ENCODE measurements at places on chromosomes 1 and 21.

DNA sequence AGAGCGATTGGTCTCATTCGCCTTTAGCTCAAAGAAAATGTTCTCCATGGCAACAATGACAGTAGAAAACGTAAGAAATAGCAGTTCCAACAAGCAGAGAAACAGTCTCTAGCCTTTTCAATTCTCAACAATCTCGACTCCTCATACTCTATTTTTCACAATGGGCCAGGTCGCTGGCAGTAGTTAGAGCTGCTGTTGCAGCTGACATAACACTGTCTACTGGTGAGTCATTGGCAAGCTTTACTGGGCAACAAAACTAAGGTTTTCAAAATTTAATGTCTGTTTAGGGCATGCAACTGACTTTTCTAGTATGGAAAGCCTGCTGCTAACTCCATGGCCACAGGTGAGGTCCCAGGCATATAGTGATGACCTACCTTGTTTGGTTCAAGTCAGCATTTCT lies 221.1 kb upstream of the KAZN start:
- no peak for DNase-seq

- DNase-seq, result no peak
These were observed 42.8 kb downstream of the GFI1 start for GRCh38 chr1:92443893-92444292.

- no peak for DNase-seq
These were observed 5.5 kb downstream of the ETNK2 start for GRCh38 chr1:204146309-204146708.

- DNase-seq, result no peak
These were observed 11.6 kb upstream of the OR2G2 start for GRCh38 chr1:247576514-247576913.

DNA sequence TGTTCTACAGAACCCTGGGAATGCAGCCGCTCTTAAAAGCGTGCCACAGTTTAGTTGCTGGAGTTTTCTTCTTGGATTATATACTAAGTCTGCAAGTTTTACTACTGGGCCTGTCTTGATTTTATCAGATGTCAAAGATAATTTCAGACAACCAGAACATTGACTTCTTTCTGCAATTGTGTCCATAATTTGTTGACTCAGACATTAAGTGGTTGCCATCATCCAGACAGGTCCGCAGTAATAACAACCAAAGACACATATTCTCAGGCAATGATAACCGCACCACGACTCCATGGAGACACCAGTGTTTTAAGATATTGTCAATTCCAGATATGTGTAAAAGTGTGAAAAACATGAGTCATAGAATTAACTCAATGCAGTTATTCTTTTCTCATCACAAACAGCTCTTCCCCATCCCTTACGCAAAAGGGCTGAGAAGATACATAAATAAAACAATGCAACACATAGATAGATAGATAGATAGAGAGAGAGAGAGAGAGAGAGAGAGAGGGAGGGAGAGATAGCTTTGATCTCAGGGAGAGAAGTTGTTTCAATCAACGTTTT lies 90.4 kb upstream of the FMN2 start:
- DNase-seq, result no peak

- no peak for DNase-seq
These were observed 14.0 kb downstream of the DEGS1 start for GRCh38 chr1:224196813-224197600.

- DNase-seq, result no peak
These were observed 15.2 kb downstream of the MYOM3 start for GRCh38 chr1:24096739-24097103.

DNA sequence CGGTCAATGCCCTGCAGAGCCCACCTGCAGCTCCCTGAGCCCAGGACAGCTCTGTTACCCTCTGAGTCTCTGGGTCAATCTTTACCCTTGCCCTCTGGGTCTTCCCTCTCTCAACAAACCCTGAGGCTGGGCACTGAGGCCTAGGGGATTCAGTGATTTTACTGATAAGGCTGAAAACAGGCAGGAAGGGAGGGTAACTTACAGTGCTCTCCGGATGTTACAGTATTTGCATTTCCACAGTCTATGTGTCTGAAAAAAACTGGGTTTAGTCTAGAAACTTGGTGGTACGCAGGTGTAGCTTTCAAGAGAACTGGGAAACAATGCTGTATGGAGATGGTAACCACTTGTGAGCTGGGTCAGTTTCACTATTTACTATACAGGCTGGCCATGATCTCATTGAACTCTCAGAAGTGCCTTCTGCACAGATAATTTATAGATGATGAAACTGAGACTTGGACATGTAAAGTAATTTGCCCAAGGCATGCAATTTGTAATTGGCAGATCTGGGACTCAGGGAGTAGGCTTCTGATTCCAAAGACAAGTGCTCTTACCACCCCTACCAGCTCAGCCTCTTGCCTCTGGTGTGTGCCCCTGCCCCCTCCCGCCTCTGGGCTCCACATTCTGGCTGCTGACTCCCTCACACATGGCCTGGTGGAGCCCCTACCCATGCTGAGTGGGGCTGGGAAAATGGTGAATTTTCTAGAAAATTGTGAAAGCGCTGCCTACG lies 48.8 kb downstream of the TENT5C start:
- no peak for DNase-seq

DNA sequence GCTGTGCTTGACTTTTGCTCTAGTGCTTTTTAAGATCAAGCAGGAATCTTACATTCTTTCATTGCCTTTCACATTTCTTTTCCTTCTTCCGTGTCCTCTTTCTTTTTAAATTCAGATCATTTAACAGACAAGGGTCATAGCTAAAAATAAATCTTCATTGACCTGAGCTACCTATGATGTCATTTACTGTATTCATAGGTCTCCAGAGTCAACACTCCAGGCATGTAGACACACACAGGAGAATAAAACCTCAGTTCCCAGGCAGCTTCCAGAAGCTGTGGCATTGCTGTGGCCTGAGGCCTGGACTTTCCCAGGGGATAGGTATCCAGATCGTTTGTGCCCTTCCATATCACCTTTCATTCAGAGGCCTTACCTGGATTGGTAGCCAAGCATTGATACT lies 38.5 kb upstream of the ENAH start:
- DNase-seq, result no peak

DNA sequence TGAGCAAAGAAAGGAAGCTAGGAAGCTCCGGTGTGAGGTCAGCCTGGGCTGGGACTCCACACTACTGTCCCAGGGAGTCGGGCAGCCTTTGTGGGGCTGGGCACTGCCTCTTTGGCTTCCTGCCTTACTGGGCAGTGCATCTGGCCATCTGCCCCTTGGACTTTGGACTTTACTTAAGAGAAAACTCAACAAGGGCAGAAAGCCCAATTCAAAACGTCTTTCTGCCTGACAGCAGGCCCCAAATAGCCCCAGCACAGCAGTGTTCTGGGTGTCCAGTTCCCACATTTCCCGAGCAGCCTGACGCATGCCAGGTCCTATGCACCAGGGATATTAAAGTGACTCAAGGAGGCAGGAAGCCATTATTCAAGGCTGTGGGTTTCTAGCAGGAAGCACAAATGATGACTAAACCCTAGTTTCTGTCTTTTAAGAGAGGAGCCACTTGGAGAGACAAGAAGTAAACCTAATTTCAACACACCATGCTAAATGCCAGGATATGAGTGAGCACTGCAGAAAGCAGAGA lies 37.9 kb upstream of the EDEM3 start:
- no peak for DNase-seq

DNA sequence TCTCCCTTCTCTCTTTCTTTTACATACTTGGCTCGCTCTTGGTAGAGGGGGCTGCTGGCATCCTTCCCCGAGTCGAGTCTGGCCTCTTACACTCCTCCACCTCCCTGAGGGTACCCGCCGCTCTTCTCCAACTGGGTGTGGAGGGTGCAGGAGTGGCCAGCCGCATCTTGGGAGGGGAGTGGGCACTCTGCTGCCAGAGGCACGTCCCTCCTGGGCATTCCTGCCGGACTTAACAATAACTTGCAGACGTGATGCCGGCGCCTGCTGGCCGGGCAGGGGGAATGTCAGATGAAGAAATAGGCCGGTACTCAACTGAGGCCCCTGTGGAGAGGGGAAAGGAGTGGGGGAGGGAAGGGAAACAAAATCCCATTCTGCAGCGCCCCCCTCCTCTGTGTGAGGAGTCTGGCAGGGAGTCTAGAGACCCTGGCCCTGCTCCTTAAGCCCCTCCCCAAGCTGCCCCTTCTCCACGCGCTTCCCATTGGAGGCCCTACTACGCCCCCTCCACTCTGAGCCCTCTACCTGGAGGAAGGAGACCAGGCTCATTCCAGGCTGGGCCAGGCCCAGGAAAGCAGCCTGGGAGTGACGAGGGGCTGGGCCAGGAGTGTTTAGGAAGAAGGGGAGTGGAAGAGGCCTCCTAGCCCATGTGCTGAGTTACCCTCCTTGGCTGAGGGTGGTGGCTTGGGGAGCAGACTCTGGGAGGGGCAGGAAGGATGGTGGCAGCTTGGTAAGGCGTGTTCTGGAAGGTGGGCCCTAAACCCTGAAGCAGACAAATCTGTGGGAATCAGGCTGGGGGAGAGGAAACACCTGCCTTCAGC lies 1.8 kb downstream of the ATP2B4 start:
- DNase-seq, result no peak

DNA sequence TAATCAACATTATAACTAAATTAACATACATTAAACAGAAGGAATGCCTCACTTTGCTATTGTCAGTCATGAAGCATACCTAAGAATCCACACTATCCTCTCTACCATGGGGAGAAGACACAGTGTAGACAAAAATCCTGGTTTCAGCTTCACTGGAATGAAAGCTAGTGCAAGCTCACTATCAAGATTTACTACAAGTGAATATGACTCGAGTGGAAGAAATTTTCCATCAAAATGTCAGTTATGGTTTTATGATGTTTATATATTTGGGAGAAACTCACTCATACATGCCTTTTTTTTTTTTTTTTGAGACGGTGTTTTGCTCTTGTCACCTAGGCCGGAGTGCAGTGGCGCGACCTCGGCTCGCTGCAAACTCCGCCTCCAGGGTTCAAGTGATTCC lies 424.3 kb downstream of the KCNT2 start:
- no peak for DNase-seq

DNA sequence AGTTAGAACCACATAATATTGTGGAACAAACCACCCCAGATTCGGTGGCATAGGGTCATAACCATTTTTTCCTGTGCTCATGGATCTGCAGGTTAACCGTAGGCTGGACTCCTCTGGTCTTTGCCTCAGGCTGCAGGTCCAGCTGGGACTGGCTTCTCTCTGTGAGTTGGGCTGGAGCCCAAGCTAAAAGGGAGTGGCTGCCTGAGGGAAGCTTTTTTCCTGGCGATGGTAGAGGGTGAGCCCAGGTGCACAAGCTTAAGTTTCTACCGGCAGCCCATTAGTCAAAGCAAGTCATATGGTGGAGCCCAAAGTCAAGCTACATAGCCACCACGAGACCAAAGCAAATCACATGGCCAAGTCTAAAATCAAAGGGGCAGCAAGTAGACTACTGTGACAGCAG lies 13.8 kb downstream of the EPHX4 start:
- DNase-seq, result no peak

DNA sequence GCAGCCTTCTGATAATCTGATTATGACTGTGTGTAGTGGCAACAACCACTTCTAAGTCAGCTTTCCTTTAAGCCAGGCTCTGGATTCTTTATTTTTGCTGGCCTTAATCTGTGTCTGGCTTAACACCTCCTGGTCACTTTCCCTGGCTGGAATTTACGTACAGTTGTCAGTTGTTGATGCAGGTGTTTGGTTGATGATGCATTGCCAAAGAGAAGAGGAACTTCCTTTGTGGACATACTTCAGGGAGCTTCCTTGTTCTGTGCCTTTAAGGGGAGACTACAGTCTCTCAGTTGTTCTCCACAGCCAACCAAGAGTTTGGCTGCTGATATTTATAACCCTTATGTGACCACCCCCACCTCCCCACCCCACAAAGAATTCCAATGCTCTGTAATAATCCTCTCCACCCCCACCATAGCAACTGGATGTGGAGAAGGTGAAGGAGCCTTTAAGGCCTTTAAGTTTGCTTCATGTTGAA lies 96.0 kb upstream of the BMP8A start:
- DNase-seq, result no peak

GRCh38 chr1:66278260-66279021 lies 255.5 kb upstream of the SGIP1 start:
- no peak for DNase-seq

GRCh38 chr1:45924736-45925135 lies 121.3 kb downstream of the MAST2 start:
- DNase-seq, result no peak

DNA sequence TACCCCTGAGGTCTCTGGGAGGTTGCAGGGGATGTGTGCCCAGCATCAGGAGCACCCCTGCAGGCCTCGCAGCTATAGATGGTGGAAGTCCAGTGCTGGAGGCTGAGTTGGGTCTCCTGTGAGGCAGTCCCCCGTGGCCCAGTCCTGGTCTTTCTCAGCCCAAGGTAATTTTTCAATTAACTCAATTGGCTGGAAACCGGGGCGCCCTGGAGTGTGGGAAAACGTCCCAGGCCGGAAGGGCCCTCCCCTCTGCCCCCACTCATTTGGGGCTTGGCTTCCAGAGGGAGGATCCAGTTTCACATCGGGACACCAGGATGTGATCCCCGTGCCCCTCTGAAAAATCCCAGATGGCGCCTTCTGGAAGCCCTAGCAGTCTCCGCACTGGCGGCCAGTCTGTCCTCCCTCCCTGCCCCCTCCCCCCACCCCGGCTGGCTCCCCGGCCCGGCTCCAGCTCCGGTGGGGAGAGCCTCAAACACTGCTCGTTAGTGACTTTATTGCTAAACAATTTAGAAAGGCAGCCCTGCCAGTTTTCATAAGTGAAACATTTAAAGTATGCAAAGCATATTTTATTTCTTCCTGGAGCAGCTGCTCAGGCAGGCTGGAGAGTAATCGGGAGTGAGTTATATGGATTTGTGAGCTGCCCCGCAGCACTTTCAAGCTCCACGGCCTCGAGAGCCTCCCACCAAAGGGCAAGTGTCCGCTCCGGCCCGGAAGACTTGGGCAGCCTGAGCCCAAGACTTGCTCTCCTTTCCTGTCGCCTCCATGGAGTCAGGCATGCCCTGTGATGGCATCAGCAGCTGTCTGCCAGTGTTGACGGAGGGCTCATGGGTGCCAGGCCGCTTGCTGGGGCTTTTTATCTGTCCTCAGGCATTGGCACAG lies 208.2 kb upstream of the TMEM51 start:
- DNase-seq, result no peak

DNA sequence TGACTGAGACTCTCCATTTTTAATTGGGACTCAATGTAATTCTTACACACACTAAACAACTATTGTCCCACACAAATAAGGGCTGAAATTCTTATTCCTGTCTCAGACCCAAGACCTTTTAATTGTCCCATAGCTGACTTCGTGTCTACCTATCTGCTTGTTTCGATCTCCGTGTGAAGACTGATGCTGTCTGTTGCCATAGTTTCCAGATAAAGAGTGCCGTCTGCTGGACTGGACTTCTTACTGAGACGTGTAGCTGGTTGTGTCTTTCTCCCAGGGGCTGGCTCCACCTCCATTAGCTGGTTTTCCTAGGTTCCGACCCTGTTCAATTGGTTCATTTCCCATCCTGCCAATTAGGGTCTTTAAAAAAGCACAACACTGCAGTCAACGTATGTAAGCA lies 235.3 kb upstream of the PLXNA2 start:
- no peak for DNase-seq
